Activated gamma-delta T cell treated with Interleukin-2 at 50 U/mL for 16 hours (primary cell): ENCODE measurements at places on chromosomes 7 and 10.

- no peak for DNase-seq
Measured at GRCh38 chr7:137731436-137731835, 115.3 kb downstream of the DGKI start.

DNA sequence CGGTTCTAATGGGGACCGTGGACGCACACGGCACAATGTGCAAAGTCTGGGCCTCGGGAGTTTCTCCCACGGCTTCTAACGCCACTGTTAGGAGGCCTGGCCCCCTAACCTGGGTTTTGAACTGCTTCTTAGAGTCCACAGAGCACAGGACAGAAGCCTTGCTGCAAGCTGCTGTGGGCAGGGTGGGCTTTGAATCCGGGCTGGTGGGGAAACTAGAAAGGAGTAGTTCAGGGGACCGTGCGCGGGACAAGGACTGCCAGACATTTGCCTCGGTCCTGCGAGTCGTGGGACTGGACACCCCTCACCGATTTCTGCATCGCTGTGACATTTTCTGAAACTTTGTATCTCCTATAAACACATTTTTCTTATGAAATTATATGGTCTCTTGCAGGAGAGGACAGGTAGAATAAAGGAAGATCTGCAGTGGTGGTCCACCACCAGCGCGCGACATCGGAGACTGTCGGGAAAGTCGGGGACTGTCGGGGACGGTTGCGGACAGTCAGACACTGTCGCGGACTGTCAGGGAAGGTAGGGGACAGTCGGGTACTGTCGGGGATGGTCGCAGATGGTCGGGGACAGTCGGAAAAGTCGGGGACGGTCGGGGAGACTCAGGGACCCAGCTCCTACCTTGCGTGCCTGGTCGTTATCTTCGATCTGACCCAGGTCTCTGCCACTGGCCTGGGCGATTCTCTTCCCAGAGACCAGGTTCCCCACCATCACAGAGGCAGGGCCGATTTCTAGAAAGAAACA is 222.1 kb downstream of the ZMYND11 start:
- DNase-seq: no peak

DNA sequence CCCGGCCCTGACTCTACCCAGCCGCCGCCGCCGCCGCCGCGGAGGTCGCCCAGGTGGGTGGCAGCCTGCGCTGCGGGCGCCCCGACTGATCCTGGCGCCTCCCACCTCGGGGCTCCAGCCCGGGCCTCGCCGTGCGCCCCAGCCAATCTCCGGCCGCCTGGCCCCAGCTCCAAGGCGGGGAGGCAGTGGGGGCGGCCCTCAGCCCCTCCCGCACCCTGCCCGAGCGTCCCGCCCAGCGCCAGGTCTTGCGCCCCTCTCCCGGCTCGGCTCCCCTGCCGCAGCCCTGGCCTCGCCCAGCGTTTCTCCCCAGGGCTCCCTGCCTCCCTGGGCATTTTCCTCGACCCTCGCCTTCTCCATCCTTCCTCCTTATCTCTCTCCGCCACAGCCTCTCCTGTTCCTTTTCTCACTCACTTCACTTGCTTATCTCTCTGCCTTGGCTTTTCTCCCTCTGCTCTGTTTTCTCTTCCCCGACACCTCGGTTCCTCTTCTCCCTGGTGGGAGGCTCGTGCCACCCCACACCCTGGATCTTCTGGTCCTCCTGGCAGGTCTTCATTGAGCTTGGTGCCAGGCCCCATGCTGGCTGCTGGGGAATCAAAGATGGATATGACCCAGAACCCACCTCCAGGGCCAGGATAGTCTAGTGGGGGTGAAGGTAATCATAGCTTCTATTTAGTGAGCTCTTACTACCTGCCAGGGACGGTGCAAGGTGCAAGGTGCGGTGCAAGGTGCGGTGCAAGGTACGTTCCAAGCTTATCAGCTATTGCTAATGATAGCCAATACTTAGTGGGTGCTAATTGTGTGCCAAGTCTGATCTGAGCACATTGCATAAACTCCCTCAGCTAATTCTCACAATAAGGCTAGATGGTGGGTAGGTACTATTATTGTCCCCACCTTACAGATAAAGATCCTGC is at the start of gene SFRP5:
Gene SFRP5 (minus strand): TSS at position 87 of the 911 bp plus-strand sequence. CDS start 166 bp downstream, outside the sequence.
- no peak for DNase-seq

- DNase-seq: no peak
Measured at GRCh38 chr7:74467876-74468275, 14.2 kb downstream of the GTF2IRD1 start.

- no peak for DNase-seq
Measured at GRCh38 chr10:12937527-12937926, 64.0 kb downstream of the CCDC3 start.

DNA sequence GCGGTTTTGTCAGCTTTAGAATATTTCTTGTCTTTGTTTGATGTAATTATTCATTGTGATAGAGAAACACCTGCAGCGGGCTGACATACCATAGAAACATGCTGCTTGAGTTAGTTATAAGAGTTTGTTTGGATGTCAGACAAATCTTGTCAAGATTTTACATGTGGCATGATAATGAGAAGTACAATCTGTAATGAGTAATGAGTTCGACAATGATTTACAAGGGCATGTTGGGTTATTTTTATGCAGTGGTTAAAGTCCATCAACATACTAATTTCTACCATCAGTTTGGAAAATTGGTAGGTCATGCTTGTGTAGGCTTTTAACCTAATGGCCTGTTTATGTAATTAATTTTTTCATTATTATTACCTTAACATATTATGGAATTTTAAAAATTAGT is 31.3 kb downstream of the FZD1 start:
- no peak for DNase-seq

DNA sequence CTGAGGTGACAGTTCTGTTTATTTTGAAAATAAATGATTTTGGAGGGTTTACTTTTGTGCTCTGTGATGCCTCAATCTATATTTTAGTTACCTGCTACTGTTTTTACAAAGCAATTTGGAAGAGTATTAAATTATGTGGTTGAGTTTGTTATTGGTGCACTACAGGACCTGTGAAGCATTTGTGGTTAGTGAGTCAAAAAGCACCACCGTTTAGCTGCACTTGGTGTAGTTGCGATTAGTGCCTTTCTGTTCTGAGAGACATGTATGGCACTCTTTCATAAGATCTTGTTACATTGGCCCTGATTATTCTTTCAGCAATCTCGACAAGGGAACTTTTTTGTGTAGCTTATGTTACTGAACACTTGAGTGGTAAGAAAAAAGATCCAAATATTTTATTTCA is 132.2 kb downstream of the BBS9 start:
- DNase-seq: no peak

GRCh38 chr10:89888321-89889070 is 187.1 kb downstream of the KIF20B start:
- no peak for DNase-seq

GRCh38 chr7:158344706-158345300 is 242.8 kb downstream of the PTPRN2 start:
- DNase-seq: no peak

DNA sequence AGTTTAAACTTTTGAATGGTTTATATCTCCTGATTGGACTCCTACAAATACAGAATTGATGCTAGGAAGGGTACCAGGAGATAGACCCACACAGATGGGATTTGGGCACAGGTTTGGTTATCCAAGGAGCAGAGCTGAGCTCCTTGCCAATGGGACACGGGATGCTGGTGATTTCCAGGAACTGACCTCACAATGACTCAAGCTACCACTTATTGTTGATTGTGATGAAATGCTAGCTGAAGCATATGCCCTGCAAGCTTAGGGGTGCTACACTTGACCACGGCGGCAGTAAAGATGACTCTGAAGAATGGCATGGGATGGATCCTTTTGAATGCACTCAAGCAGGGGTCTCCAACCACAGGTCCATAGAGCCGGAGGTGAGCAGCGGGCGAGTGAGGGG is 45.5 kb upstream of the VKORC1L1 start:
- DNase-seq: no peak

DNA sequence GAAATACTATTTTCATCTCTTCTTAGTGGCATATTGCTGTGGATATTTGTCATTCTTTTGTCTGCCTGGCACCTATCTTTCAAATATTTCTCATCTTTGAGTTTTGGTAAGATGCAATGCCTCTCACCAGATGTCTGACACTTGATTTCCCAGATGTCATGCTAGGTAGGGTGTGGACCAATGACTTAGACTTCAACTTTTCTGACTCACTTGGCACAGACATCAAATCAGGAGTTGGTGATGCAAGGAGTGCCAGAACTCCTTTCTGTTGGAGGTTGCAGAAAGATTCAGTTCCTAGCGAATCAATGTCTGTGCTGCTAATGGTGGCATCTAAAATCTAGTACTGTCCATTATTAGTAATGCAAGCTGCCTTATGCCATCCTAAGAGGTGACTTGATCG is 216.9 kb upstream of the FERD3L start:
- no peak for DNase-seq

- no peak for DNase-seq
Measured at GRCh38 chr7:107754642-107755041, 10.7 kb downstream of the CBLL1 start.

DNA sequence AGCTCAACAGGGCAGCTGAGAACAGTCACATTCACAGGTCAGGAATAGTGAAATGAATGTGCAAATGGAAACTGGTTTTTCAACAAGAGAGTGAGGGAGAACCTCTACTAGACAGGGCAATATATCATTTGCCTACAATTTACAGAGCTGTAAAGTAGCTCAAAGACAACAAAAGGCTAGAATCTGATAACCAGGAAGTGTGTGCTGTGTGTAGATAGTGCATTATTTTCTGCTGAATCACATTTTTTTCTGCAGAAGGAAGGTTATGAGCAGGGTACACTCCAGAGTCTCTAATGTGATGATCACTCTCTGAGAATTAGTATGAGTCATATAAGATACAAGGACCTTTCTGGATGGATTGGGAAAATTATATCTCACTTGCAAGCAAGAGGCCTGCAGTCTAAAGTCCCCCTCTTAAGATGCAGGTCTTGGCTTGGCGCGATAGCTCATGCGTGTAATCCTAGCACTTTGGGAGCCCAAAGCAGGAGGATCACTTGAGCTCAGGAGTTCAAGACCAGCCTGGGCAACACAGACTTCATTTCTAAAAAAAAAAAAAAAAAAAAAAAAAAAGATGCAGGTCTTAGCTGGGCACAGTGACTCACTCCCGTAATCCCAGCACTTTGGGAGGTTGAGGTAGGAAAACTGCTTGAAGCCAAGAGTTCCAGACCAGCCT is 59.9 kb upstream of the COBL start:
- no peak for DNase-seq

- DNase-seq: peak; percentile 87
Measured at GRCh38 chr10:30027057-30028005, 32.1 kb downstream of the JCAD start.

DNA sequence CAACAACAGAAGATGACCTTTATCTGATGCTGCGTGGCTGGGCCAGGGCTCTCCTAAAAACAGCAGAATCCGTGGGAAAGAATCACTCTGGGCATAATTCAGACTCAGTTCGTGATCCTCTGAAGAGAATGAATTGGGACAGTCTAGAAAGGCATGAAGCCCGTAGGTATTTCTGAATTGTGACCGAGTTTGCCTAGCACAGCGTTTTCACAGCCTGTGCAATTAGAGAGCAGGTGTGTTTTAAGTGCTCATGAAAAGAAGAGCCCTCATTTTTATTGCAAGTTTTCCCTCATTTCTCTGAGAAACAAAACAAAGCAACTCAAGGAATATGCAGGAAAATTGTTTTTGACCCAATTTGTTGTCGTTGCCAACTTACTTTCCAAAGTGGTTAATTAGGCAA is 366.2 kb downstream of the WDR11 start:
- no peak for DNase-seq

GRCh38 chr10:130901311-130902165 is 410.0 kb downstream of the TCERG1L start:
- no peak for DNase-seq

DNA sequence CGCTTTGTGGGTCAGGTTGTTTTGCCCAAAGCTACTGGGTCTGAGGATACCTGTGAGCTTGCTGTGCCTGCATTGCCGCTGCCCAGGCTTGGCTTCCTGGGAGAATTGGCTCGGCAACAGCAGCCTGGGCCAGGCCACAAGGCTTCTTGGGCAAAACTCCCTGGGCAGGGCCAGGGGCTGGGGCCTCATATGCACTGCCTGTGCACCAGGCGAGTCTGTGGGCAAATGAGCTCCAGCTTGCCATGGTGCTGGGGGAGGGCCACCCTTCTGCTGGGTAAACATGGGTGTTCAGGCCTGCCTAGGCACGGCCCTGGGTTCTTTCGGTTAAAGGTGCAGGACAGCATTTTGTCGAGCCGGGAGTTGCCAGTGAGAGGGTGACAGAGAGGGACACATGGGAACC is 19.4 kb downstream of the ZMIZ1 start:
- DNase-seq: no peak

GRCh38 chr7:4879396-4880081 is 4.0 kb downstream of the RADIL start:
- DNase-seq: no peak

GRCh38 chr10:131195116-131195515 is 116.4 kb downstream of the TCERG1L start:
- DNase-seq: no peak

- DNase-seq: peak; percentile 27
Measured at GRCh38 chr7:129530795-129531391, 28.6 kb downstream of the SMKR1 start.

GRCh38 chr7:24727154-24728120 is 29.8 kb downstream of the GSDME start:
- no peak for DNase-seq

GRCh38 chr10:49618821-49619220 is 5.0 kb downstream of the CHAT start:
- no peak for DNase-seq

- no peak for DNase-seq
Measured at GRCh38 chr7:90432752-90433151, 29.5 kb downstream of the CLDN12 start.

GRCh38 chr10:128092454-128092853 is 33.8 kb downstream of the MKI67 start:
- no peak for DNase-seq

DNA sequence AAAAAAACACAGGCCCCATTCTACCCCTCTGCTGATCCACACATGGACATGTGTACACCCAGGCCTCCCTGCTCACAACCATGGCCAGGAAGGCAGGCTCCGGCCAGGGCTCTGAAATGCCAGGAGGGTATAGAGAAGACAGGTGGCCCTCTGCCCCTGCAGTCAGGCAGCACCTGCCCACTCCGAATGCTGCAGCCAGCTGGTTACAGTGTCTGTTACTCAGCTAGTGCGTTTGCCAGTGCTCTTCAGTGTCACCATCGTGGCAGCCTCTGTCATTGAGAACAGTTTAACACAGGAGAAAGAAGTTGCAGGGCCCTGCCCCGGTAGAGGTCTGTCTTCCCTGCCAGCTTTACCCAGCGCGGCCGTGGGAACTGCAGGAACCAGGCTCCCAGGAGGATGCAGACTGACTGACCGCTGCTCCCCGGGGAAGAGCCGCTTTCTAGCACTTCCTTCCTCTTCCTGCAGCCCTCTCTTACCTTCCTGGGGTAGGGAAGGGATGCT is 128.8 kb upstream of the FAM20C start:
- no peak for DNase-seq

GRCh38 chr10:131702531-131703356 is 198.1 kb upstream of the PPP2R2D start:
- DNase-seq: no peak
